WTC11 (cell line): ENCODE measurements at places on chromosomes 2 and 18.

DNA sequence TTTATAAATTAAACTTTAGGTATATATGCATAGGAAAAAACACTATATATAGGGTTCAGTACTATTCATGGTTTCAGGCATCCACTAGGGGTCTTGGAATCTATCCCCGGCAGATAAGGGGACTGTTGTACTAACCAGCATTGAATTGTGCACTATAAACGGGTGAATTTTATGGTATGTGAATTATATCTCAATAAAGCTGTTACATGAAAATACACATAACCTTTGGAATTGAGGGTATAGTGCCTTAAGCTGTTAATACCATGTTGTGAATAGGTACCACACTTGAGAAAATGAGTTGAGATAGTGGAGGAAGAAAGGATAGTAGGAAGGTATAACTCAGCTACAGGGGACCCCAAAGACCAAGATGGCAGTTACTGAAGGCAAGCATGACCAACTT, 167.3 kb downstream of the HAUS1 start:
- DNase-seq, result no peak

- peak; percentile 83 for DNase-seq
Observed at GRCh38 chr2:170716851-170717598, 1.9 kb downstream of the SP5 start.

DNA sequence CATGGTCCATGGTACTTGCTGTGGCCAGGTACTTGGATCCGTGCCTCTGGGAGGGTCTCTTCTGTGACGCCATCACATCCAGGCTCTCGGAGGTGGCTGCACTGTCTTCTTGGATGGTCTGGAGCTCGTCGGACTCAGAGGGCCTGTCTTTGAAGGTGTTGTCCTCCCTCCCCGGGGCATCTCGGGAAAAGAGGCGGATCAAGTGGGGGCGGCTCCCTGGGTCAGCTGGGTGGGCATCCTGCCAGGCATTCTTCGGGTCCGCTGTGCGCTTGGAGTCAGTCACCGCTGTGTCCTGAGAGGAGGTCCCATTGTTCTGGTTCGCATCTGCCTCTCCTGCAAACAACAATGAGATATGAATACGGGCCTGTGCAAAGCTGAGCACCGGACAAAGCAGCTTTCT, 115.6 kb downstream of the MBP start:
- no peak for DNase-seq

DNA sequence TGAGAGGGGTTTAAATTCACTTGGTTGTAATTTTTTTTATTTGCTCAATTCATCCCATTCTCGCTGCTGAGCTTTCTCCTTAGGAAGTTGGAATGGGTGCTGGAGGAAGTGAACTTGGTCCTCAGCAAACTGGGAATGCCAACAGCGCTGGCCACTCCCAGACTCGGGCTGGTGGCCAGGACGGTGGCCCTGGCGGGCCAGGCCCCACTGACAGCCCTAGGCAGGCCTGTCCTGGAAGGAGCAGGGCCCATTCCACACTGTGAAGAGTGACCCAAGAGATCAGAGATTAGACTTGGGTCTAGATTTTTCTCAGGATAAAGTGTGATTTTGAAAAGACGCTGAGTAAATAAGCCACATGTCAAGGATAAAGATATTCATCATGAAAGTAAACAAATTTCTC, 132.7 kb downstream of the HDAC4 start:
- DNase-seq, result no peak

GRCh38 chr2:6806604-6807003, 59.1 kb downstream of the CMPK2 start:
- no peak for DNase-seq

DNA sequence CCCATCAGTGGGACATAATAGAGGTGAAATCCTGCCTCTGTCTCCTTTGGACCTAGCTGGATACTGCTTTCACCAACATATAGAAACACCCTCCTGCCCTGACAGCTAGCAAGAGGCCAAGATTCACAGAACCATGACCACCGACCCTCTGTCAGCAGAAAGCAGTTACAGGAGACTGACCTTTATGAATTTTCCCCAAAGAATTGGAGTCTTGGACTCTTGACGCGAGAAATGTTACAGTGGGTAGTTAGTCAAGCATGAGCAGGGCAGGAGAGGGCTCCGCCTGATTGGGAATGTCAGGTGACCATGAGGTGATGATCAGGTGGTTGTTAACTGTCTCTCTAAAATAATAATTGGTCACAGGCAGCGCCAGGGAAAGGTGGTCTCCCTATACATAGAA, 1002.3 kb downstream of the TDRD15 start:
- no peak for DNase-seq

GRCh38 chr2:240433973-240434727, 1.3 kb upstream of the GPC1 start:
- DNase-seq, result no peak

DNA sequence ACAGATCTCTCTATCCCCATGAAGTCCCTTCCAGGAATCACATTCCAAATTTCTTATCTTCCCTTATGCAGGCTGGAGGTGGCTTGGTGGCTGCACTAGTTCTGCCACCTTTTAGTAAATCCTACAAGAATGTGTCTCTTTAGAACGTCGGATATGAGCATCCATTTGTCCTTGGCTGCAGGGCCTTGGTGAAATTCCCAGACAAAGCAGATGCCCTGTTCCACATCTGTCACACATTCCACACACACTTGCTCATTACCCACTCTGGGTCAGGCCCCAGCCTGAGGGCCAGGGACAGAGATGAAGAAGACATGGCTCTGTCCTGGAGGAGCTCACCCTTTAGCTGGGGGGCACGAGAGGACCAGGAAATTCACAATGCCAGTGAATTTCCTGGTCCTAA, 31.2 kb upstream of the GPR17 start:
- no peak for DNase-seq

GRCh38 chr2:240133401-240133800, 2.7 kb downstream of the COPS9 start:
- DNase-seq, result no peak

DNA sequence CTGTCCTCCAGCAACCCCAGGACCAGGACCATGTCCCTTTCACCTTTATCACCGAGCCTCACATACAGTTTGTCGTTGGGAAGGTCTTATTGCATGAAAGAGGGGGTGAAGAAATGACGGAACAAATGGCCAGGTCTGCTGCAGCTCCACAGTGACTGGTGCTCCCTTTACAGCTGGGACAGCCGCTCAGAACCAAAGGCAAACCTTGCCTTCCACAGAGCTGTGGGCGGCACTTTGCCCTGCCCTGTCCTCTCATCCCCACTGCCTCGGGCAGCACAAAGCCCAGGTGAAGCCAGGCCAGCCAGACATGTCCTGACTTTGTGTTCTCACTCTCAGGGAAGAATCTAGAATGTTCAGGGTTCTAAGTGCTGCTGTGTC, 961 bp downstream of the GPR55 start:
- peak; percentile 7 for DNase-seq

DNA sequence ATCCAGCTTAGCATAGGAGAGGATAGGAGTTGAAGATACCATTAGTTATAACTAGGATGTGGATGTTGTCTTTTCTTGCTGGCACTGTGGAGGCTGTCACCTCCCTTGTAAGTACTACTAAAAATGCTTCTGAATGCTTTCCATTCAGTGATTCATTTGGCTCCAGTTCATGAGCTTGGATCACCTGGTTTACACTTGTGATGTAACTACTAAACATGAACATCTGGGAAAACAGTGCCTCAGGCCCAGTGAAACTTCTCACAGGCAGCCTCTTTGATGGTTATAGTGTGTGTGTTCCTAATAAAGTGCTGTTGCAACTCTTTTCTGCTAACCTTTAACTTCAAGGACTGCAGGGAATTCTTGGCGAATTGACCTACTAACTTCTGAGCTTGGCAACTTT, 13.0 kb upstream of the SLC9A2 start:
- DNase-seq, result no peak

DNA sequence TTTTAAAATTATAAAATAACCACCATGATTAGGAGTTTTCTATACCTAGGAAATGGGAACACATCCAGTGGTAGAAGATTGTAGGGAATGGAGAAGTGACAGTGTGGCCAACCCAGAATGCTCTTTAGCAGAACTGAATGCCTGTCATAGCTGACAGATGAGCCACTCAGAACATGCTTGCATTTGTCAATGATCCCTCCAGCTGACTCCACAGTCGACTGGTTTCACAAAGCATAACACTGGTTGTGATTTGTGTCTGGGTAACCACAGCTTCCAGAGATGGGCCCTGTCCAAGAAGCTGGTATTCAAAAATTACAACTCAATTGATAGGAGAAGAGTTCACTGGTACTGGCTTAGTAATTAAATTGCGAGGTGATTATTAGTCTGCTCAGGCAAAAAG, 9.0 kb upstream of the CTIF start:
- no peak for DNase-seq

DNA sequence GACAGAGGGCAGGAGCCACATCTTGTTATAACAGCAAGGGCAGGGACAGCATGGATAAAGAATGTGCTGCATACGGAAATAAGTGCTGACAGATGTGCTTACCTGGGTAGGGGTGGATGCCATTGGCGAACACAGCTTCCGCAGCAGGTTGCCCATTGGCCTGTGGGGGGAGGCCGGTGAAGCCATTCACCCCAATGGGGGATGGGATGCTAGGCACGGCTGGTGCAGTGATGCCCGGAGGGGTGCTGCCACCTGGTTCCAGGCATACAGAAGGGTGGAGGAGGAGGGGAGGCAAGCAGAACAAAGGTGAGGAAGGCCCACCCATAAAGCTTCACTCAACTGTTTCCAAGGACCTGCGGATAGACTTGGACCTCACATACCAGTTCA, 294.9 kb downstream of the CELF4 start:
- DNase-seq, result no peak

GRCh38 chr2:162888652-162889051, 50.1 kb upstream of the KCNH7 start:
- DNase-seq, result no peak

- DNase-seq, result no peak
Observed at GRCh38 chr2:86818957-86819356, 28.2 kb upstream of the CD8A start.

DNA sequence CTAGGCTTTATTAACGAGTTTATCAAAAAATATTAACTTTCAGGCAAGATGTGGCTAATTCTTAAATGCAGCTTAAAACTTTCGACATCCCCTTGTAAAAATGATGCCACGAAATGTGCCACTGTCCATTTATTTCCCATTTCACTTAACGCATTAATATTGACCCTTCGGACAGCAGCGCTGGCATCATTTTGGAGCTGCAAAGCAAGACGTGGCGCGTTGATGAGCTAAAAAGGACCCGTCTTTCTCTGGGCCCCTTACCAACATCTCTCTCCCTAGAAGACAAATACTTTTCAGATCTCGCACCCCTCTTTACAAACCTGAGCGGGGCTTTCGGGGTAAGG, 367.9 kb downstream of the MTX2 start:
- no peak for DNase-seq

DNA sequence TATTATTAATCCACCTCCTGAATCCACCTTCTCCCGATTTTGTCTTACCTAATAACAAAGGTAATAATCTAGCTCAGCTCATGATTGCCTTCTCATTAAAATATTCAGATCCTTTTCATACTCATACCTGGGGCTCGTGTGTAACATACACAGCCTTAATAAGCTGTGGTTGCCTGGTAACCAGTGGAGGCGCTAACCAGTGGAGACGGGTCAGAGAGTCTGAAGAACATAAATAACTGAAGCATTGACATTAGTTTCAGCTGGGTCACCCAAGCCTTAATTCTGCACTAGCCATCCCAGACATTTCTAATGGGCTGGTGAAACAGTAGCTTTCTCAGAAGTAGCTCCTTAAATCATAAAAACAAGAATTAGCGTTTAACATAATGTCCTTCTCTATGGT, 14.8 kb upstream of the DTNA start:
- DNase-seq, result no peak

GRCh38 chr18:65206551-65207260, 544.1 kb upstream of the CDH7 start:
- DNase-seq, result peak; percentile 67

GRCh38 chr18:57957210-57957609, 86.8 kb upstream of the NEDD4L start:
- no peak for DNase-seq

DNA sequence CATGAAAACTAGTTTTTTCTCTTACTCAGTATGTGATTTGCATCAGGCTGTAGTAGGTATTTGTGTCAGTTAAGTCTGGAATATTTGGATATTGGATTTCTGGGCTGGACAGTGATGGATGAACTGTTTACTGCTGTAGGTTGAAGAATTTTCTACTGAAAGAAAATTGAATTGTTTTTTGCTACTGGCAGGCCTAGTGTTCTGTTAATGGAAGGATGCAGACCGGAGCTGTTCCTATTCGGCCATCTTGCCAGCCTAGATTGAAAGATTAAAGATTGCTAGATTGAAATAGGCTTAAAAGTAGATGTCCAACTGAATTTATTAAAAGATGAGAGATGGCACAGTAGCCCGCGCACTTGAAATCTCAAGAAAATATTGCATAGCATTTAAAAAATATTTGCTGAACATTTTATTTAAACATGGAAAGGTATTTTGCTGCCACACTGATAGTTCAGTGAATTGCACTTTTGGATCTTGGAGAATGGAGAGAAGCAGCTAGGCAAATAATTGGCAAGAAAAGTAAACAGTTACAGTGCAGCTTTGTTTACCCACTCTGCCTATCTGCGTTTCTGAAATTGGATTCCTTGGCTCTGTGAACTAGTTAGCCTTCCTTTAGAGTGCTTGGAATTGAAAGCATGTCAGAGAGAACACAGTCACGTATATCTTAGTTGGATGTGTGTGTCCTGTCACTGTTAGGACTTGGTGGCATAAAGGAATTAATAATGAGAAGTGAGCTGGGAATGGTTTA, 54.1 kb downstream of the EPB41L5 start:
- no peak for DNase-seq

DNA sequence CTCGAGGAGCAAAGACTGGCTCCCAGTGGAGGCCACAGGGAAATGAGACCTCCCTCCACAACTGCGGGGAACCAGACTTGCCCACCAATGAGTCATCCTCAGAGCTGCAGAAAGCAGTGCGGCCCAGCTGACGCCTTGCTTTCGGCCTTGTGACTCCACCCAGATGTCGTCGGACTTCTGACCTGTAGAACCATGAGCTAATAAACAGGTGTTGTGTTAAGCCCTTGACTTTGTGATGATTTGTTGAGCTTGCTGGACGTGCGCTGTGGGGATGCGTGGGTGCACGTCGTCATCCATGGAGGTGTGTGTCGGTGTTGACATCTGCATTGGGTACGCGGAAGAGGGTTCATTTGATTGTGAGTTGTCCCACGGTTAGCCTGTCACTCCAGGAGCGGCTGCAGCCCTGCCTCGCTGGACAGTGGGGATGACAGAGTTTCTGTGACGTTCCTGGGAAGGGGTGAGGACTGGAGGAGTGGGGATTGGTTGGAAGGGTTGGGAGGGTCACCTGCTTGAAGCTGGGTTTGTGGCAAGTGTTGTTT, 154.1 kb downstream of the SH3BP4 start:
- no peak for DNase-seq
